Activated CD4-positive, alpha-beta T cell treated with anti-CD3 and anti-CD28 coated beads for 48 hours (primary cell): ENCODE measurements at places on chromosomes 4 and X.

- DNase-seq: no peak
Measured at GRCh38 chr4:84809946-84810345, 156.5 kb downstream of the WDFY3 start.

- no peak for DNase-seq
Measured at GRCh38 chr4:25872851-25873631, 10.3 kb upstream of the SEL1L3 start.

DNA sequence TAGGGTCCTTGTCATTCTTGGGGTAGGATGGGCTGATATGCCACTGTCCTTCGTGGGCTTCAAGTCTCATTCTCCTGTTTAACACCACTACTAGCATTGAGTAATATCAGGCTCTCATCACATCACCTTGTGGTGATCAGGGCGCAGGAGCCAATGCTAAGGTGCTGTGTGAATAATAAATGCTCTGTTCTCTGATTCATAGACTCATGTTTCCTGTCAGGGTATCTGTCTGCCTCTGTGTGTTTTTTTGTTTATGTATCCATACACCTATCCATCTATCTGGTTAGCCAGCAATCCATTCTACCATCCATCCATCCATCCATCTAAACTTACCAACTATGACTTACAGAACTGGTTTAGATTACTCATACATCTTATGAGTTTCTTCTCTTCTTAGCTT lies 525.1 kb upstream of the ATOH1 start:
- no peak for DNase-seq

GRCh38 chrX:13937370-13938050 lies 92.2 kb downstream of the GEMIN8 start:
- no peak for DNase-seq

DNA sequence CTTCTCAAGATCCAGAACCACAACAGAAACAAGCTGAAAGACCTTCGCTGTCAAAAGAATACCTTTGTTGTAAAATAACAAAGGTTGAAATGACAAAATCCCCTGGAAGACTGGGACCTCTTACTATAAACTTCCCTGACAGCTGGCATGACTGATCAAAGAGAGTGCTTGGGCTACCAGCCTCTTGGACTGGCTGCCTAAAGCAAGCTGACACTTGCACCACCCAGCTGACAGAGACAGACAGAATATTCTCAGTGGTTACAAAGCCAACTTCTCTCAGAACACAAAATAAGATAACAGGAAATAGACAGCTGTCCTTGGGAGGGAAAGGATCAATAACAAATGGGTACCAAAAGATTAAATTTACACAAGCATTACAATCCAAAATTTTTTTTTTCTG lies 241.7 kb upstream of the SPOCK3 start:
- no peak for DNase-seq

- DNase-seq: no peak
Measured at GRCh38 chr4:69888336-69888735, 28.4 kb upstream of the SULT1E1 start.

DNA sequence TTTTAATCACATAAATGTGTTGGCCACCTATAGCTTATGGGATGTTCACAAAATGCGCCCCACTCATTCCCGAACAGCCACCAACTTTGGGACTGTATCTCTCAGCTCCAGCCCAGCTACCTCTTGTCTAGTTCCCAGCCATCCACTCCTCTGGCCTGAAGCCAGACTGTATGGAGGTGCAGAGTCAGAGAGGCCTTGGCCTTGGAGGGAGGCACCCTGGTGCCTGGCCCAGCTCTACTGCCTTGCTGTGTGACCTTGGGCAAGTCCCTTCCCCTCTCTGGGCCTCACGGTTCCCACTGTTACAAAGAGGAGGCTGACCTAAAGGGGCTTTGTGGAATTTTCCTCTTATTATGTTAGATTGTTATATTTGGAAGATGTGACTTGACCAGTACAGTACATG lies 13.9 kb downstream of the MAMLD1 start:
- no peak for DNase-seq

GRCh38 chrX:118574666-118575065 lies 79.1 kb downstream of the DOCK11 start:
- no peak for DNase-seq

GRCh38 chr4:158786955-158787354 lies 18.1 kb downstream of the FNIP2 start:
- DNase-seq: no peak

DNA sequence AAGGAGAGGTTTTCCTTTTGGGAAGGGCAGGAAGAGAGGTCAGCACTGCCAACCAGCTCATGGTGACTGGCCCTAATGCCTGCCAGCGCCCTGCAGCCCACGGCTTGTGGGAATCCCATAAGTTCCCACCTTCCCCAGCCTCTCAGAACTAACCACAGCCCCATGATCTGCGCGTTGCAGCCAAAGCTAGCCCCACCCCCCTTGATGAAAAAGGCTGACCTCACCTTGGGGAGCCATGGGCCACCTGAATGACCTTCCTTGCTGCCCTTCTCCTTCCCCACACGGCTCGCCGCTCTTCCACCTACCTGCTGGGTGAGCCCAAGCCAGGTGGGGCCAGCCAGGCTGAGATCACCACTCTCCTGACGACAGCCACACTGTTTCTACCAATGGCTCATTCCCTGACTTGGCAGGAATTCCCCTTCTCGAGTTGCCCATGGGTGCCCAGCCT lies 3.9 kb upstream of the ELF4 start:
- no peak for DNase-seq

- no peak for DNase-seq
Measured at GRCh38 chrX:84335121-84335520, 147.1 kb upstream of the RPS6KA6 start.
